ENCODE measurements at places on chromosomes 4 and X.
A peak's percentile ranks its signal among the peaks of the same experiment; 100 is the strongest.

- no peak overlapping the region for H3K27ac ChIP-seq
- H3K4me3 ChIP-seq: no peak overlapping the region
- peaks cover 2% of the 10 kb centered on the region for H3K4me1 ChIP-seq
- no peaks in the 10 kb centered on the region for H3K27me3 ChIP-seq
- H3K36me3 ChIP-seq: no peaks in the 10 kb centered on the region
Measured at GRCh38 chr4:16231570-16232245, 5.4 kb upstream of the TAPT1 start.

- H3K27ac ChIP-seq: no peak overlapping the region
- no peaks in the 10 kb centered on the region for H3K36me3 ChIP-seq
- no peak overlapping the region for H3K4me3 ChIP-seq
- no peaks in the 10 kb centered on the region for H3K4me1 ChIP-seq
- no peaks in the 10 kb centered on the region for H3K27me3 ChIP-seq
Measured at GRCh38 chr4:11525085-11525484, 96.4 kb upstream of the HS3ST1 start.

- H3K27ac ChIP-seq: no peak overlapping the region
- DNase-seq: peak; percentile 76
- H3K27me3 ChIP-seq: no peaks in the 10 kb centered on the region
- no peaks in the 10 kb centered on the region for H3K36me3 ChIP-seq
Measured at GRCh38 chr4:143344774-143345173, 8.1 kb downstream of the GAB1 start.

DNA sequence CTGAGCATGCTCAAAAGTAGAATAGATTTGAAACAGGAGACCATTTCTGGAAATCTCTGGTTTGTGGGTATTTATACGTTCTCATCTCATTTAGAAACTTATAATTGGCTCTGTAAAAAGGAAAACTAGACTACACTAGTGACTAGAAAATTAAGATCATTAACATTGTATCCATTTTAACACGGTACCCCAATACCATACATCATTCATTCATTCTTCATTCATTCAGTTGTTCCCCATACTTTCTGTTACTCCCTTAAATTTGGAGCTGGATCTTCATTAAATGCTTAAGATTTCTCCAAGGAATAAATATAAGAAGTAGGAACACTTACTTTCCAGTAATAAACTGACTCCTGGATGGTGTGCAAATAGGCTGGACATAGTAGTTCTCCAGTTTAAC is 1.3 kb downstream of the ARSJ start:
- H3K4me3 ChIP-seq: no peak overlapping the region
- H3K36me3 ChIP-seq: no peaks in the 10 kb centered on the region
- no peak overlapping the region for H3K27ac ChIP-seq
- H3K27me3 ChIP-seq: no peaks in the 10 kb centered on the region
